ENCODE measurements at places on chromosomes 5 and 9. TPM values are rescaled to one million over a fixed set of nuclear protein-coding genes. Genes with fewer than 3 reads are reported as not detected.

The TCERG1 gene
- 48.4 TPM for total RNA-seq

The PCDHGB5 gene
- 14.2 TPM for total RNA-seq

The EPB41L4B gene
- 0.34 TPM for total RNA-seq

GRCh38 chr5:72115296-72115695 lies 8.0 kb downstream of the MAP1B start:
- DNase-seq = no peak
- H3K36me3 ChIP-seq = peaks cover 74% of the 10 kb centered on the region
- no peak overlapping the region for H3K4me3 ChIP-seq
- H3K27ac ChIP-seq = no peak overlapping the region
- H3K4me1 ChIP-seq = peaks cover 44% of the 10 kb centered on the region

The INSL6 gene
- total RNA-seq = not detected

The IGFBPL1 gene
- total RNA-seq = not detected

The SLC6A3 gene
- not detected for total RNA-seq

The ACSL6 gene
- not detected for total RNA-seq

GRCh38 chr9:128706045-128706444 lies 3.7 kb downstream of the PKN3 start:
- DNase-seq = no peak
- H3K27me3 ChIP-seq = peaks cover 1% of the 10 kb centered on the region
- no peaks in the 10 kb centered on the region for H3K4me1 ChIP-seq
- no peaks in the 10 kb centered on the region for H3K36me3 ChIP-seq

- H3K36me3 ChIP-seq = no peaks in the 10 kb centered on the region
- peaks cover 14% of the 10 kb centered on the region for H3K27me3 ChIP-seq
- DNase-seq = no peak
- H3K4me3 ChIP-seq = no peak overlapping the region
- no peak overlapping the region for H3K27ac ChIP-seq
- no peaks in the 10 kb centered on the region for H3K4me1 ChIP-seq
These were observed 36.8 kb upstream of the NIPBL start for GRCh38 chr5:36839489-36840476.

- peak overlapping the region; percentile 55 for H3K27ac ChIP-seq
- peak; percentile 64 for DNase-seq
- H3K36me3 ChIP-seq = peaks cover 37% of the 10 kb centered on the region
- H3K4me1 ChIP-seq = peaks cover 43% of the 10 kb centered on the region
- H3K4me3 ChIP-seq = no peak overlapping the region
- peaks cover 2% of the 10 kb centered on the region for H3K27me3 ChIP-seq
These were observed 39.2 kb downstream of the IRF1 start for GRCh38 chr5:132451387-132451786.

DNA sequence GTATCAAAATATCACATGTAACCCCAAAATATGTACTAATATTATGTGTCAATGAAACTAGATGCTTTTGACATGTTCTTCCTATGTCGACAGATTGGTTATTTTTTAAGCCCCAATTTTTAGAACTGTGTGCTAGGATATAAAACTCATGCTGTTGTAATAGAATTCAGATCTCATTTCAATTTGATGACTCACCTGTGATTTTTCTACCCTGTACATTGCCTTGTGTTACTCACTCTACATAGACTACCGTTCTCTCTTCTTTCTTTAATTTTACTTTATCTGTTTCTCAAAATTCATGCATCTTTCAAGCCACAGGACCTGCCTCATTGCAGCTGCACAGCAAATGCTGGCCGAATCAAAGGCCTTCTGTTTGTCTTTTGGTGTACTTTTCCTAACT lies 284.5 kb downstream of the MAT2B start:
- no peaks in the 10 kb centered on the region for H3K36me3 ChIP-seq
- H3K4me3 ChIP-seq = no peak overlapping the region

GRCh38 chr5:73901043-73901442 lies 275.0 kb downstream of the ARHGEF28 start:
- no peak for DNase-seq
- peak overlapping the region; percentile 36 for H3K4me3 ChIP-seq
- peaks cover 18% of the 10 kb centered on the region for H3K4me1 ChIP-seq
- H3K36me3 ChIP-seq = peaks cover 8% of the 10 kb centered on the region

The ZBTB6 gene
- 7.8 TPM for total RNA-seq

- H3K4me3 ChIP-seq = no peak overlapping the region
- H3K4me1 ChIP-seq = peaks cover 17% of the 10 kb centered on the region
- peaks cover 9% of the 10 kb centered on the region for H3K36me3 ChIP-seq
- H3K27me3 ChIP-seq = no peaks in the 10 kb centered on the region
These were observed 127.8 kb downstream of the FOCAD start for GRCh38 chr9:20811872-20812271.

The PFN3 gene
- total RNA-seq = not detected

DNA sequence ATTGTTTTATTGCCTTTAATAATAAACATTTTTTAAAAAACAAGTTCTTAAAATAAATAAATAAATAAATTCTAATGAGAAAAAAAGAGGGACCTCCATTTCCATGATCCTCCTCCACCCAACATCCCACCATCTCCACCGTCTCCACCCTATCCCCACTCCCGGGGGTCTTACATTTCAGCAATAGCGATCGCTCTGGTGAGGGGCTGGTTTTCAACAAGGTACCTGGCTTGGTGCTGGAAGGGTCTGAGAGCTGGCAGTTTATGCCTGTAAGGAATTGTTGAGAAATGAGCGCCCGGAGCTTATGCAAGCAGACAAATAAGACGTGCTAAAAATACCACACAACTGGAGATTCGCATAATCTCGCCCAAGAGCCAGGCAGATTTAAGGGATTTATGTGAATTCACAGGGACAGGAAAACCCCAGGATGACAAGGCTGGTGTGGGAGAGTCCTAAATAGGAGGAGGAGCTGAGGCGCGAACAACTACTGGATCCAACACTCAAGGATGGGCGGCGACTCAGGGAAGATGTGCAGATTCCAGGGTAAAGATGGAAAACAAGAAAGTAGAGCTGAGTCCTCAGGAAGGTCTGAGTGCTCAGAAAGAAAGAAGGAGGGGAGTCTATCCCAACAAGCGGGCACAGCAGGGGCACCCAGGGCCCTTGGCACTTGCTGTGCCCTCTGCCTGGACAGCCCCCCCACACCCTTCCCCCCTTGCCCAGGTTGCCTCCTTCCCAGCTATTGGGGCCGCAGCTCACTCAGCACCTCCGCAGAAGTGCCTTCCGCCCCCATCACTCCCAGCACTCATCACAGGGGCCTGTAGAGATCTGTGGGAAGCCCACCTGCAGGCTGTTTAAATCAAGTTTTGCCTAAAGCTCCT lies 27.0 kb downstream of the TRIM14 start:
- no peaks in the 10 kb centered on the region for H3K4me1 ChIP-seq
- peaks cover 2% of the 10 kb centered on the region for H3K27me3 ChIP-seq
- H3K36me3 ChIP-seq = peaks cover 10% of the 10 kb centered on the region
- H3K27ac ChIP-seq = no peak overlapping the region
- DNase-seq = no peak

The SPARC gene
- 3,664 TPM for total RNA-seq

The COL15A1 gene
- total RNA-seq = 0.57 TPM

The WDR38 gene
- total RNA-seq = not detected

The ITGA1 gene
- total RNA-seq = 76.4 TPM

The IFNA21 gene
- total RNA-seq = not detected

DNA sequence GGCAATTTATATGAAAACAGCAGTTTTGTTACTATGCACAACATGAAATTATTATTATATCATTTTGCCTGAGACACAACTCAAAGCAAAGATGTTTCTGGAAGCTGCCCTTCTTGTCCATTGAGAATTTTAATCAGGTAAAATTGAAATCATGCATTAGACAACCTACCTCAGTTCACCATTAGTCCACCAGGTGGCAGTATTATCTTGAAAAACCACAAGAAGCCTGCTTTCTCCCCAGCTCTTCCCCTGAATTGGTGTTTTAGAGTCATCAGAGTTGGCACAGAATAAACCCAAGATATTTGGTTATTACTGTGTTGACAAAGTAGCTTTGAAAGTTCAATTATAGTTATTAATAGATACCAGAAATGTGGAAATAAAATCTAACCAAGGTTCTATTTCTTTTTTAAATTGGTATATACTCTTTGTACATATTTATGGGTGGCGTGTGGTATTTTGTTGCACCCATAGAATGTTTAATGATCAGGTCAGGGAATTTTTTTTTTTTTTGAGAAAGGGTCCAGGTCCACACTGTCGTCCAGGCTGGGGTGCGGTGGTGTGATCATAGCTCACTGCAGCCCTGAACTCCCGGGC lies 25.7 kb downstream of the UTP15 start:
- peak overlapping the region; percentile 35 for H3K4me3 ChIP-seq
- peaks cover 45% of the 10 kb centered on the region for H3K4me1 ChIP-seq
- H3K27ac ChIP-seq = peak overlapping the region; percentile 72
- no peaks in the 10 kb centered on the region for H3K36me3 ChIP-seq
- no peaks in the 10 kb centered on the region for H3K27me3 ChIP-seq

GRCh38 chr5:179385914-179386313 lies 40.7 kb upstream of the ADAMTS2 start:
- no peak overlapping the region for H3K27ac ChIP-seq
- H3K27me3 ChIP-seq = peaks cover 3% of the 10 kb centered on the region
- peaks cover 22% of the 10 kb centered on the region for H3K36me3 ChIP-seq
- H3K4me1 ChIP-seq = peaks cover 17% of the 10 kb centered on the region
- DNase-seq = no peak
- no peak overlapping the region for H3K4me3 ChIP-seq

DNA sequence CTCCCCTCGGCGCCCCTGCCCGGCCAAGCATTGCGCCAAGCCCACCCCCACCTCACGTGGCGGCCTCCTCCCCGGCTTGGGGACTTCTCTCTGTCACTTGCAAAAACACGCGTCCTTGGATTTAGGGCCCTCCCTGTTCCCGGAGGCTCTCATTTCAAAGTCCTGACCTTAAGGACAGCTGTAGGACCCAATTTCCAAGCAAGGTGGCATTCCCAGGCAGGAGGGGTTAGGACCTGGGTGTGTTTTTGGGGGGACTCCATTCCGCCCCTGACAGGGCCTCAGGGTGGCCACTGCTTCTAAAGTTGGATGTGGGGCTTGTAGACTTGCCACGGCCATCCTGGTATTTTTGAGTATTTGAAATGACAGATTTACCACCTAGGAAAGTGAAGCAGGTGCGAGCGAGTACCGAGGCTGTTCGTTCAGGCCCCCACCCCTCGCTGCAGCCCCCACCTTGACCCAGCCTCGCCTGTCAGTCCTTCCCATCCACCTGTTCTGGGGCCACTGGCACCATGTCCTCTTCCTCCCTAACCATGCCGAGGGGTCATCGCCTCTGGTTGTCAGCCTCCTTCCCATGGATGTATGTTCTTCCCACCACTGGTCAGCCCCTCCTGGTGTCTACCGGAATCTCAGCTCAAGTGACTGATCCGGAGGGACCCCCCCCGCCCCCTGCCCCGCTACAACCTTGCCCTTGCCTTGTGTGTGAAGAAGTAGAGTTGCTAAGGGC lies 52.4 kb downstream of the MRPL36 start:
- DNase-seq = no peak
- H3K27me3 ChIP-seq = peaks cover 26% of the 10 kb centered on the region
- no peaks in the 10 kb centered on the region for H3K36me3 ChIP-seq
- H3K27ac ChIP-seq = no peak overlapping the region

The CDC25C gene
- total RNA-seq = 9.0 TPM

DNA sequence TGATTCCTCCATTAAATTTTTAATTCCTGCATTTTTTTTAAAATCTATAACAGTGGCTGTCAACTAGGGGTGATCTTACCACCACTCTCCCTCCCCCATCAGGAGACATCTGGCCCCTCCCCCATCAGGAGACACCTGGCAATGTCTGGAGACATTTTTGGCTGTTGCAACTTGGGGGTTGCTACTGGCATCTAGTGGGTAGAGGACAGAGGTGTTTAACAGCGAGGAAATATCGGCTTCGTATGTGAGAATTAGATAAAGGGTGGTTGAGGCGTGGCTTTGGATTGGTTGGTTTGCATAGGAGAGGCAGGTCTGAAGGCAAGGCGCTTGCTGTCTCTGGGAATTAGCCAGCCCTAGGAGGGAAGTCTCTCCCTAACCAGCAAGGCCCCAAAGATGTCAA lies 10.5 kb downstream of the CDHR2 start:
- H3K27ac ChIP-seq = no peak overlapping the region
- peaks cover 11% of the 10 kb centered on the region for H3K27me3 ChIP-seq
- DNase-seq = no peak
- H3K4me1 ChIP-seq = no peaks in the 10 kb centered on the region

The MRPS2 gene
- total RNA-seq = 34.8 TPM

GRCh38 chr9:107927276-107927675 lies 437.7 kb upstream of the KLF4 start:
- H3K36me3 ChIP-seq = no peaks in the 10 kb centered on the region
- H3K4me1 ChIP-seq = no peaks in the 10 kb centered on the region
- H3K27ac ChIP-seq = no peak overlapping the region
- H3K4me3 ChIP-seq = no peak overlapping the region
- H3K27me3 ChIP-seq = no peaks in the 10 kb centered on the region
- DNase-seq = no peak

DNA sequence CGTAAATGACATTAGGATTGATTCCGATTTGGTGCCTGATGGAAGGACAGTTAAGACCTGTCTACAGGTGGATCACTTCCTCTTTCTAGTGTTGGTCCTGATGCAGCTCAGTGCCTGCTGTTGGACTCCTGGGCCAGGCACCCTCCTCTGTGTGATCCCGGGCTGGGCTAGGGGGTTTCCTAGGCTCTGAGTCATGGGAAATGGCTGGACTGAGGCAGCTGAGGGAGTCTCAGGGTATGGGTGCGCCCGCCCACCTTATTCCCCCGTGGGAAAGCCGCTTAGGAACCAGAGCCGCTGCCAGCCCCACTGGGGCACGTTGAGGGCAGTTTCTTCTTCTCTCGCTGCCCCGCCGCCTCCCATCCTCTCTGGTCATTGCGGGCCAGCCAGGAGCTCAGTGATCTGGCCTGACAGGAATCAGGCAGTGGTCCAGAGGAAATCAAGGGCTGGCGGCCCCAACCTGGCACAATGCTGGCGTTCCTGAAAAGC lies 12.9 kb downstream of the TCF7 start:
- no peak overlapping the region for H3K27ac ChIP-seq
- H3K36me3 ChIP-seq = no peaks in the 10 kb centered on the region
- H3K4me1 ChIP-seq = peaks cover 39% of the 10 kb centered on the region
- H3K27me3 ChIP-seq = peaks cover 2% of the 10 kb centered on the region
- no peak overlapping the region for H3K4me3 ChIP-seq

- H3K4me1 ChIP-seq = peaks cover 5% of the 10 kb centered on the region
- no peak overlapping the region for H3K4me3 ChIP-seq
- no peak overlapping the region for H3K27ac ChIP-seq
- DNase-seq = no peak
- H3K36me3 ChIP-seq = no peaks in the 10 kb centered on the region
These were observed 29.6 kb downstream of the C9orf57 start for GRCh38 chr9:72030767-72031166.

The GPR107 gene
- 51.2 TPM for total RNA-seq

The TMEM171 gene
- 1.3 TPM for total RNA-seq

DNA sequence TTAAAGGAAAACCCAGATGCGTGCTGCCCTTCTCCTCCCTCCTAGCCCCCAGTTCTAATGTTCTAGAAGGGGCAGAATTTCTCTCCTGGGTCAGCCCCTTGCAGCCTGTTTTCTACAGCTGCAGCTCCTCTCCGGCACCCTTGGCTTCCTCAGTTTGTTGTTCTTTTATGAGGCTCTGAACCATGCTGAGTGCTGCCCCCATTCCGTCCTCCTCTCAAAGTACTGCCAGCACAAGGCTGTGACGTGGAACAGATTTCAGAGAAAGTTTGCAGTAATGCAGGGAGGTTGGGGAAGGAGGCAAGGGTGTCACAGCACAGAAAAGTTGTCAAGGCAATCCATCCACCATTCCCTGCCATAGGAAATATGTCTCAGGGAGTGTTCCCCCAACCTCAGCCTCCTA lies 63.3 kb downstream of the RGS3 start:
- no peak for DNase-seq
- no peak overlapping the region for H3K4me3 ChIP-seq
- H3K27ac ChIP-seq = no peak overlapping the region
- no peaks in the 10 kb centered on the region for H3K36me3 ChIP-seq
- peaks cover 14% of the 10 kb centered on the region for H3K27me3 ChIP-seq

The FSD1L gene
- total RNA-seq = 2.4 TPM

Measured in HFFc6 (cell line).